Placental epithelial cell (primary cell): ENCODE measurements at places on chromosomes 7 and 10. TPM values are rescaled to one million over a fixed set of nuclear protein-coding genes. Genes with fewer than 3 reads are reported as not detected.

Gene RBP4
- total RNA-seq: 0.79 and 2.2 TPM in 2 replicates

Gene HABP2
- not detected in 2 replicates for total RNA-seq

Gene MOGAT3
- total RNA-seq: not detected in 2 replicates

Gene SVOPL
- 0.65 and 2.4 TPM in 2 replicates for total RNA-seq

Gene TMEM270
- not detected in 2 replicates for total RNA-seq

Gene ZNF736
- 6.6 and 14.9 TPM in 2 replicates for total RNA-seq

Gene SPDYE5
- not detected in 2 replicates for total RNA-seq

Gene SRGN
- 0.39 TPM in 1 of 2 replicates, not detected in the other for total RNA-seq

Gene MSANTD7
- 16.5 and 21.4 TPM in 2 replicates for total RNA-seq

Gene PCDH15
- total RNA-seq: not detected in 2 replicates

Gene AQP1
- 0.39 and 1.5 TPM in 2 replicates for total RNA-seq

Gene SHH
- total RNA-seq: not detected in 2 replicates

Gene OR2A5
- not detected in 2 replicates for total RNA-seq

Gene CDK14
- total RNA-seq: 15.4 and 16.1 TPM in 2 replicates

Gene C10orf105
- not detected in 2 replicates for total RNA-seq

Gene DLX5
- not detected in 2 replicates for total RNA-seq

Gene POLR2J2
- 2.8 and 6.7 TPM in 2 replicates for total RNA-seq

Gene FOXI2
- total RNA-seq: not detected in 2 replicates
